ENCODE measurements at places on chromosomes 7 and 10.

- DNase-seq: no peak
Measured at GRCh38 chr7:86953219-86953618, 106.2 kb downstream of the ELAPOR2 start.

GRCh38 chr10:107409522-107409921 lies 245.0 kb upstream of the SORCS1 start:
- peak; percentile 22 for DNase-seq

GRCh38 chr7:55786901-55787300 lies 75.7 kb downstream of the SEPTIN14 start:
- DNase-seq: no peak

GRCh38 chr10:77552252-77552651 lies 85.4 kb downstream of the KCNMA1 start:
- DNase-seq: no peak

DNA sequence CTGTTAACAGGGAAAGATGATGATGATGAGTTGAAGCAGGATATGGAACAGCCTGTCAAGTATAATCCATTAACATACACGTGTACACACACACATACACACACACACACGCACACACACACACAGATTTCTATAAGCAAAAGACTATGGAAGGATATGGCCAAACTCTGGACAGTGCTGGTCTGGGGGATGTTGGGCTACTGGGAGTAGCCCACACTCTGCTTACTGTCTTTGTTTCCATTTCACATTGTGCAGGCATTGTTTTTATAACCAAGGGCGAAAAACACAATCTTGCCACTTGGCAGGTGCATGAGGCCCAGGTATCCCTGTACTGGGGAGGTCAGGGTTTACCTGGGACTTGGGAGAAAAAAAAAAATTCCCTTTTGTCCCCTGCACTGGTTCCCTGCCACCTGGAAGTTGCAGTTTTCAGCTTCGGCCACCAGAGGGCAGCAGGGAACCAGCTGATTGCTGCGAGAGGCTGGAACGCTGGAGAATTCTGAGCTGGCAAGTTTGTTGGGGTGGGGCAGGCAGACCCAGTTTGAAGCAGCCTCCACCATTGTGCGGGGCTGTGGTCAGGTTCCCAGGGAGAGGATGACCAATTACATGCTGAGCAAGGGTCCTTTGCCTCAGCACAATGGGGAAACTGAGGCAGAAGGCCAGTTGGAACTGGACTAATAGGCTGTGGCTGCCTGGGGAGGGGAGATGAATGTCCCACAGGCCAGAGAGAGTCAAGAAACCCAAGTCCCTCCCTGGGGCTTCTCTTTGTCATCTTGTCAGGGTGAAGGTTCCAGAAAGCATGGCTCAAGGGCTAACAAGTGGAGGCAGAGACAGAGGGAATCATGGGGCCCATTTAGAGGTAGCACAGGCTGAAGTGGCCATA lies 27.3 kb downstream of the PPIF start:
- peak; percentile 61 for DNase-seq

GRCh38 chr7:30453921-30454320 lies 24.7 kb downstream of the NOD1 start:
- DNase-seq: no peak

- no peak for DNase-seq
Measured at GRCh38 chr10:79003183-79004100, 65.3 kb upstream of the ZMIZ1 start.

Data from NAMALWA (cell line).